ENCODE measurements at places on chromosomes 6 and 20.

GRCh38 chr6:127904160-127904559 is 3.3 kb upstream of the THEMIS start:
- DNase-seq: no peak

DNA sequence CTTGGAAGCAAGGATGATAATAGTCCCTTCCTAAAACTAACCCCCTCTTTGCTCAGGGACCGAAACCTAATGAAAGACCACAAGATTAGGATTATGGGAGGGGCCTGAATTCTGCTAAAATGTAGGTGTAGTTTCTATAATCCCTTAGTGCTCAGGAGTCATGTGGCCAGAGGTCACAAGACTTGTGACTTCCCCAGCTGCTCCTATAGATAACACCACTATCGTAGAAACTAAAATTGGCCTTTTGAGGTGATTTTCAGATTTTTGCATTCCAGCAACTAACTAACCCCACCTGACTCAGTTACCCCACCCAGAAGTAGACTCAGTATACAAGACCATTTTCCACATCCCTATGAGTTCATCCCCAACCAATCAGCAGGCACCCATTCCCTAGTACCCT is 42.1 kb downstream of the MDN1 start:
- no peak for DNase-seq

GRCh38 chr20:32208499-32209154 is 947 bp downstream of the POFUT1 start:
- DNase-seq: no peak

GRCh38 chr6:123986938-123987337 is 183.3 kb downstream of the NKAIN2 start:
- DNase-seq: no peak

DNA sequence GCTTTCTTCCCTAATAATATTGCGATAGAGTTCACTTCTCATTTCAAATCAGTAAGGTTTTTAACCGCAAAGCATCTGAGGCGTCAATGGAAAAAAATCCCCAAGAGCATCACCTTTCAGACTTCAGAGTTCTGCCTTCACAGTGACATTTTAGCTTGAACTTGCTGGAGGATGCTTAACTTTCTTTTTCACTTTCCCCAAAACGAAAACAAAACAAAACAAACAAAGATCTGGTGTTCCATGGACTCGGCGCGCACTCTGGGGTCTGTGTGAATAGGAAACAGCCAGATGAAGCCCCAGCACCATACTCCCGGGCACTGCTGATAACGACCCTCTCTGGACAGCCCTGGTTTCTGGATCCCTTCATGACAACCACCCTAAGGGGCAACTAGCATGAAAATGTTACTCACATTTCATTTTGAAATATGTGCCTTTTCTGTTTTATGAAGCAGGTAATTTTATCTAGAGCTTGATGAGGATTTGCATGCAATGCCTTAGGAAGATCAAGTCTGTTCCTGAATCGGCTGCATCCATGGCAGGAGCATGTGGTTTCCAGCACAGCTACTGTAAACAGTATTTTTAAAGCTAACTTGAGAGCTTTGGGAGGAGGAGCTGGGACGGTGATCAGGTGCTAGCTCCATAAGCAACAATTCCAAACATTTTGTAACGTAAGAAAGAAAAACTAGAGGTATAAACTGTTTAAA is 44.5 kb downstream of the RAMACL start:
- DNase-seq: no peak

- no peak for DNase-seq
These were observed 8.2 kb upstream of the HRH3 start for GRCh38 chr20:62227977-62228958.

DNA sequence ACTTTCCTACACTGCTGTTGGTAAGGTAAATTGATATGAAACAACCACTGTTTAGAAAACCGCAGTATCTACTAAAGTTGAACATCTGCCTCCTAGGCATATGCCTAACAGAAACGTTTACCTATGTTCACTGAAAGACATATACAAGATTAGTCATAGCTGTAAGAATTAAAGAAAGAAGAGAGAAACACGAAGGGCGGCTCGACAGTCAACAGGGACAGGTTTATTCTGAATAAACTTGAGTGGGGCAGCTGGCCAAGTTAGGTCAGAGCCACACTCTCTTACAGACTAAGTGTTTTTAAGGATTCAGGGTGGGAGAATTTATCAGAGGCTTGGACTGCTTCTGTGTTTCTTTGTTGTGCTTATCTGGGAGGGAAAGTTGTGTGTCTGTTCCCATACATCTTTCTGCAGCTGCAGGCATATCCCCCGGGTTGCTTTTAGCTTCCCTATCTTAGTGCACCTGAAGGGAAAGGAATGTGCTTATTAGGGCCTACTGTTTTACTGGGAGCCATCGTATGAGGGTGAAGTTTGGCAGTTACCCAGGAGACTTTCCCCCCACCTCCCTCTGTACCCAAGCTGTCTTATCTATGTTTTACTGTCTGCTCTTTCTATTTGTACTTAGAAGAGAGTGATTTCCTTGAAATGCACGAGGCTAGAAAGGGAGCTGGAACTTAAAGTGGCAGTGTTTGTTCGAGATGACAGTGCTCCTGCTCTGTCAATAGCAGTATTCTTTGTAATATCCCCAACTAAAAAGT is 20.4 kb downstream of the PROCR start:
- peak; percentile 22 for DNase-seq

DNA sequence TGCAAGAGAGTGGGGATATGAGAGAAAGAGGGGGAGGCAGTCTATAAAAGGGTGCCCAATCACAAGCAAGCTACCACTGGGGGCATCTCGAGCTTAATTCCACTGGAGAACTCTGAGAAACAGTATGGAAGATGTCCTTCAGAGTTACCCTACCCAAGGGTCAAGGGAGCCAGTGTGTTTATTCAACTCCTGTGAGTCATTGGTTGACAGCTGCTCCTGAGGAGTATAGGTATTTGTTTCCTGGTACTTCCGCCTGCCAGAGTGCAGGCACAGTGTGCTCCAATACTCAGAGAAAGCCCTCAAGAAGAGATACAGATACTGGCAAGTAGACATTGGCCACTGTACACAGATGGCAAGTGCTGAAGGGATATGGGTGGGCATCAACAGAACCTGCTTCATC is 49.5 kb downstream of the ARHGAP40 start:
- no peak for DNase-seq

DNA sequence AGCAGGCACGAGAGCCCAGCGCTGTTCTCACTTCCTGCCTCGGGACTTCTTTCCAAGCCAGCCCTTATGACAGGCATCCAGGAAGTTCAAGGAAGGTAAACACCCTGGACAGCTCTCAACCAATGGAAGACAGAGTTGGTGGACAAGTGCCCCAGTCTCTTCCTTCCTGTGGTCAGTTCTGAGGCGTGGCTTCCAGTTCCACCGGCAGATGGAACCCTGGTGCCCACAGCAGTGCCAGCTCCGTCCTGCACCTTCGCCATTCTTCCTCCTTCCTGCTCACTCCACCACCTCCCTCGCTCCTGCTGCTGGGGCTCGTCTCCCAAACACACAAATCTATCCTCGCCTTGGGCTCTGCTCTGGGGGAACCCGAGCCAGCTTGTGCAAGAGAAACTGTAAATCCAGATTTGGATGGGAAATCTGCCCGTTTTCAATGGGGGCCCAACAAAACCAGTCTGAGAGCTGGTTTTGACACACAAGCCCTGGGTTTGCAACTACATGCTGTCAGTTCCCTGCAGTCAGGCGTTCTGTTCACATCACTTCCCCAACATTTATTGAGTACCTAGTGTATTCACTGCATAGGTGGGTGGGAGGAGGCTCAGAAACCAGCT is 162.7 kb downstream of the GRM4 start:
- DNase-seq: peak; percentile 66

- DNase-seq: peak; percentile 37
These were observed 4.4 kb upstream of the IBTK start for GRCh38 chr6:82251942-82252341.

- DNase-seq: no peak
These were observed 82.5 kb downstream of the PREX1 start for GRCh38 chr20:48745330-48745729.

GRCh38 chr6:14109411-14109826 is 8.2 kb upstream of the CD83 start:
- no peak for DNase-seq

- no peak for DNase-seq
These were observed 140.2 kb upstream of the CARMIL1 start for GRCh38 chr6:25138934-25139415.

DNA sequence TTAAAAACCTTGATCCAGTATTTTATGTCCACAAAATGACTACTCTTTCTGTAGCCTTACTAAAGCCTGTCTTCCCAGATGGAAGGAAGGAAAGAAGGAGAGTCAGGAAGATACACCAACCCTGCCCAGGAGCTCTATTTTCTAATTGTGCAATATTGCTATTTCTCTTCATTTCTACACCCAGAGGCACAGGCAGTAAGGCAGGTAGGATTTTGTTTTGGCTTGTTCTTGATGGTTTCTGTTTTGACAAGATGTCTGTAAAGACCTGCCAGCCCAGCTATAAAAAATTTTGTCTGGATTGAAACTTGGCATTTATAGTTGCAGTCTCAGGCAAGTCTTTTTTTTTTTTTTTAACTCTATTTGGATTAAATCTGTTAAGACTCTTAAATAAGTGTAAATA is 587.5 kb upstream of the ARID1B start:
- no peak for DNase-seq

GRCh38 chr20:15674253-15675060 is 898.8 kb downstream of the KIF16B start:
- no peak for DNase-seq

- peak; percentile 29 for DNase-seq
These were observed 83.0 kb downstream of the WDR27 start for GRCh38 chr6:169618526-169619490.

- DNase-seq: no peak
These were observed 98.3 kb downstream of the CDC5L start for GRCh38 chr6:44485601-44486401.
